ENCODE measurements at places on chromosomes 6 and 20.

- H3K4me1 ChIP-seq, result peaks cover 19% of the 10 kb centered on the region
- peaks cover 7% of the 10 kb centered on the region for H3K36me3 ChIP-seq
- peak overlapping the region; percentile 81 for H3K27ac ChIP-seq
These were observed 532 bp upstream of the PM20D2 start for GRCh38 chr6:89145091-89145955.

DNA sequence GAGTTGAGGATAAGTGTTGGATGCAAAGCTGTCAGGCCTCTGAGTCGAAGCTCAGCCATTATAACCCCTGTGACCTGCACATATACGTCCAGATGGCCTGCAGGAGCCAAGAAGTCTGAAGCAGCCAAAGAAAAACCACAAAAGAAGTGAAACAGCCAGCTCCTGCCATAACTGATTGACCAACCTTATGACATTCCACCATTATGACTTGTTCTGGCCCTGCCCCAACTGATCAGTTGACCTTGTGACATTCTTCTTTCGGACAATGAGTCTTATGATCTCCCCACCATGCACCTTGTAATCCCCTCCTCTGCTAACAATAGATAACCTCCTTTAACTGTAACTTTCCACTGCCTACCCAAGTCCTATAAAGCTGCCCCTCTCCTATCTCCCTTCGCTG, 133.7 kb upstream of the AGPAT4 start:
- no peaks in the 10 kb centered on the region for H3K36me3 ChIP-seq
- peaks cover 9% of the 10 kb centered on the region for H3K27me3 ChIP-seq
- H3K4me1 ChIP-seq, result no peaks in the 10 kb centered on the region
- no peak overlapping the region for H3K27ac ChIP-seq
- H3K4me3 ChIP-seq, result no peak overlapping the region
- DNase-seq, result no peak

DNA sequence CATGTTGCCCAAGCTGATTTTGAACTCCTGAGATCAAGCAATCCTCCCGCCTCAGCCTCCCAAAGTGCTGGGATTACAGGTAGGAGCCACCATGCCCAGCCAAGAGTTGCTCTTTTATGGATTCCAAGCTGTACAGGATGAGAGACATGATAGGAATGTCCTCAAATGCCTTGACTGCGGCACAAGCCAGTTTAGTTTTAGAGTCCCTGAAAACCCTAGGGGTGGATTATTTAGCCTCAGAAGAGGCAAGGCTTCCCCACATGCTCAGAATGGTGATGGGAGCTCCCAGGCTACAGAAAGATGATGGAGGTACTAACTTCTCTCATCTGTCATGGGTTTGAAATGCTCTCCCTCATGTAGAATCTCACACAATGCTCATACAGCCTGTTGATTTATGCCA, 280.5 kb upstream of the PRND start:
- H3K4me3 ChIP-seq, result no peak overlapping the region
- H3K27ac ChIP-seq, result no peak overlapping the region
- H3K27me3 ChIP-seq, result peaks cover 16% of the 10 kb centered on the region
- no peak for DNase-seq

DNA sequence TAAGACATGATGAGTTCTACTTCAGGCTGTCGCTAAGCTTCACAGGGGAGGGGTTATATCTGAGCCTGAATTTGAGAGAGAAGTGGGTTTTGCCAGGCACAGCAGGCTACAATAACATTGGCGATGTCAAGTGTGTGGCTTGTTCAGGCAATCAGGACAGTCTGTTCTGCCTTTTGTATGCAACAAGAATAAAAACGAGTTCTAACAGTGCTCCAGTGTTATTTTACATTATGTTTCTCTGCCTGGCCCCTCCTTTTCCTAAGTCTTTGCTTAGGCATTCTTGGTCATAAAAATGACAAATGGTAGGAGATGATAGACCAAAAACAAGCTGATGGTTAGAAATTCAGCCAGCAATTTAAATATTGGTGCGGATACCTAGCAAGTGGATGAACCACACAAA, 26.8 kb downstream of the PAQR8 start:
- no peak for DNase-seq
- peak overlapping the region; percentile 86 for H3K4me3 ChIP-seq
- H3K27me3 ChIP-seq, result no peaks in the 10 kb centered on the region
- peaks cover 51% of the 10 kb centered on the region for H3K4me1 ChIP-seq

GRCh38 chr20:3621111-3621510, 42.1 kb downstream of the GFRA4 start:
- peaks cover 16% of the 10 kb centered on the region for H3K4me1 ChIP-seq
- H3K36me3 ChIP-seq, result peaks cover 6% of the 10 kb centered on the region
- H3K4me3 ChIP-seq, result no peak overlapping the region
- H3K27me3 ChIP-seq, result no peaks in the 10 kb centered on the region

GRCh38 chr20:1912053-1912452, 16.8 kb downstream of the SIRPA start:
- H3K4me1 ChIP-seq, result peaks cover 8% of the 10 kb centered on the region
- H3K27ac ChIP-seq, result no peak overlapping the region
- no peak overlapping the region for H3K4me3 ChIP-seq
- peaks cover 33% of the 10 kb centered on the region for H3K27me3 ChIP-seq

DNA sequence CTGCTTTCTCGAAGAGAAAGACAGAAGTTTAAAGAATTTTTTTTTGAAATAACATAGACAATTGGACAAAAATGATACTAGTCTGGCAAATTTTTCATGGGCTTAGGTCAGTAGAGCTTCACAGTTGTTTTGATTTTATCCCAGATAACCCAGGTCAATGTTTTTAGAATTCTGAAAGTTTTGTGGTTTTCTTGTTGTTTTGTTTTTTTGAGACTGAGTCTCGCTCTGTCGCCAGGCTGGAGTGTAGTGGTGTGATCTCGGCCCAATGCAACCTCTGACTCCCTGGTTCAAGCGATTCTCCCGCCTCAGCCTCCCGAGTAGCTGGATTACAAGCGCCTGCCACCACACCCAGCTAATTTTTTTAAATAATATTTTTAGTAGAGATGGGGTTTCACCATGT, 22.8 kb downstream of the KIF13A start:
- H3K36me3 ChIP-seq, result no peaks in the 10 kb centered on the region
- H3K27me3 ChIP-seq, result peaks cover 31% of the 10 kb centered on the region
- no peak overlapping the region for H3K27ac ChIP-seq
- H3K4me3 ChIP-seq, result no peak overlapping the region

- H3K27ac ChIP-seq, result no peak overlapping the region
- peaks cover 5% of the 10 kb centered on the region for H3K4me1 ChIP-seq
- H3K27me3 ChIP-seq, result peaks cover 44% of the 10 kb centered on the region
- no peaks in the 10 kb centered on the region for H3K36me3 ChIP-seq
- no peak for DNase-seq
These were observed 139.9 kb downstream of the BMP7 start for GRCh38 chr20:57126481-57127092.

DNA sequence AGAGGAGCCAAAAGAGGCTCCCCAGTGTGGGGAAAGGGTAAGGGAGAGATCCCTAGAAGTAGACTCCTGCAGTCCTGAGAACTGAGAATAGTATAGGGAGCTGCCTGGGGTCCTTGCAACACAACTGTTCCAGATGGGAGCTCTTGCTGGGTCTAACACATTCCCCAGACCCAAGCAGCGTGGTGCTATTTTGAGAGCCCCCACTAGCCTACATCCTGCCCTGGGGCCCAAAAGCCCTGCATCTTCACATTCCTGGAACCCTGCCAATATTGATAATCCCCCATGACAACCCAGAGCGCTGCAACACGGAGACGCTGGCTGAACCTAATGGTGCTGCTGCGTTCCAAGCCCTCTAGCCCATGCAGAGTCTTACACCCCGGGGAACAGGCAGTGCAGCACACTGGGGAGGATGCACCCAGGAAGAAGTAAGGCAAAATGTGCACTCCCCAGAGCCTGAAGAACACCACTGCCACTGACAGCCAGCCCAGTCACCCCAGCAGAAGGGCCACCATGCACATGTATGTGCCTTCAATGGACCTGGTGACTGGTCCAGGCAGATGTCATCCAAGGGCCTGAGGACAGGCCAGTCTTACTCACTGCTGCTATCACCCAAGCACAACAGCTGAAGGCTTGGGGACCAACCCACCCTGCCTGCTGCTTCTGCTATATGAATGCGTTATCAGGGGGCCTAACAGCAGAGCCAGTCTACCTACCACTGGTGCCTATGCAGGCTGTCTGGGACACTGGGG, 7.0 kb upstream of the RNF217 start:
- no peaks in the 10 kb centered on the region for H3K36me3 ChIP-seq
- H3K4me3 ChIP-seq, result no peak overlapping the region
- no peak for DNase-seq

GRCh38 chr6:81693266-81693665, 59.2 kb downstream of the TENT5A start:
- H3K27ac ChIP-seq, result no peak overlapping the region
- no peak for DNase-seq
- H3K4me1 ChIP-seq, result no peaks in the 10 kb centered on the region
- H3K36me3 ChIP-seq, result no peaks in the 10 kb centered on the region
- no peak overlapping the region for H3K4me3 ChIP-seq

DNA sequence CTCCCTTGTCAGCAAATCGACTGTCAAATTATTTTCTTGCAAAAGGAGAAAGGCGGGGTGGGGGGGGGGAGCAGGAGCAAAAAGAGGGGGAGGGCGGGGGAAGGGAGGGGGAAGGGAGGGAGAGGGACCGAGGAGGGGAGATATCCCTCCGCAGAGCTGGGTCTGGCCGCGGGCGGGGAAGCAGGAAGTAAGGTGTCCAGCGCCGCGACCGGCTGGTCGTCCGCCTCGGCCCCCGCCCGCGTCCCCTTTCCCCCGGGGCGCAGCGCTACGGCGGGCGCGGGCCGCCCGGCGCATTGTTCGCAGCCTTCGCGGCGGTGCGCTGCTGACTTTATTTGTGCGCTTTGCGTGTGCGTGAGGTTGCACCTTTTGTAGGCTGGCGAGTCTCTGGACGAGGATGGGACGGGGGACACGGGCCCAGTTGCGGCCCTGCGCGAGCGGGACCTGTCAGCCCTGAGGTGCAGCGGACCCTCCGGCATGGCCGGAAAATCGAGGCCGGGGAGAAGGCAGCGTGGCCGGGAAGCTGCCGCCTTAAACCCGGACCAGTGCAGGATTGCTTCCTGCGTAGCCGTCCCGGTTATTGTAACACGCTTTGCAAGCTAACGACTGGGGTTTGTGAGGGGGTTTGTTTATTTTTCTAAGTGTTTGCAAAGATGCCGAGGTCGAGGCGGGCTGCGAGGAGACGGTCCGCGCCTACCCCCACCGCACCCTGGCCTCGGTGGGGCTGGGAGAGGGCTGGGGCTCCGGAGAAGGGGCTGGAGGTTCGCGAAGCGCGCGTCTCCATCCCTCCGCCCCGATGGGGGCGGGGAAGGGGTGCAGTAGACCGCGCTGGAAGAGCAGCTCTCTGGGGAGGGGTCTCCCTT, 675 bp upstream of the TRERF1 start:
- peak overlapping the region; percentile 100 for H3K4me3 ChIP-seq
- peak; percentile 30 for DNase-seq
- no peaks in the 10 kb centered on the region for H3K27me3 ChIP-seq
- peak overlapping the region; percentile 92 for H3K27ac ChIP-seq
- peaks cover 3% of the 10 kb centered on the region for H3K36me3 ChIP-seq
- H3K4me1 ChIP-seq, result peaks cover 37% of the 10 kb centered on the region

GRCh38 chr6:37623666-37624065, 74.0 kb downstream of the MDGA1 start:
- H3K4me3 ChIP-seq, result no peak overlapping the region
- H3K4me1 ChIP-seq, result peaks cover 30% of the 10 kb centered on the region
- H3K36me3 ChIP-seq, result peaks cover 2% of the 10 kb centered on the region
- H3K27me3 ChIP-seq, result peaks cover 15% of the 10 kb centered on the region
- DNase-seq, result no peak

DNA sequence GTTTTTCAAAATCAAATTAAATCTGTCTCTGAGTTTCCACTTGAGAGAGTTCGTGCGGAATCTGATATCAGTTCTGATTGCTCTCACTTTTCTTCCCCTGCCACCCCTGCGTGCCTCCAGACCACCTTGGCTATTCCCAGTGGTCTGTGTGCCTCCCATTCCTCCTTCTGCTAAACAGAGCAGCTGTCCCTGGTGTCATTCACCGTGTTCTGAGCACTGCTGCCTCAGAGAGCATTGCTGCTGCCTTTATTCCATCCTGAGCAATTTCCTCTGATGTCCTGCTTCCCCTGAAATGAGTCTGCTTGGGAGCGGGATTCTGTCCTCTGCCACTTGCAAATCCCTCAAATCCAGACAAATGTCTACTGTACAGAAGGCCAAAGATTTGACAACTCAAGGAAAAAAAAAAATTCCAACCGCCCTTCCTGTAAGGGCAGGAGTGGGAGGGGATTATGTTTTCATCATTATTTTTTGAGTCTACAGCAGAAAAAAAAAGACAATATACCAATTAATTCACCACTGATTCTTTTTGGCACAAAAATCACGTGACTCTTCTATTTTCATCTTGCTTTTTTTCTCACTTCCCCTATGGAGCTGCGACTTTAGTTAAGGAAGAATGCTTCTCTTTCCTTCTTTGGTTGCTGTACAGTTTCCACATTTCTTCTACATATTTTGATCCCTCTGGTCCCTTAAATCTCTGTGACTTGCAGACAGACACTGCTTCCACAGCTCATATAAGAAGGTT, 833.0 kb downstream of the EPHA7 start:
- H3K27me3 ChIP-seq, result no peaks in the 10 kb centered on the region
- no peak overlapping the region for H3K27ac ChIP-seq
- H3K4me1 ChIP-seq, result no peaks in the 10 kb centered on the region
- H3K36me3 ChIP-seq, result no peaks in the 10 kb centered on the region

DNA sequence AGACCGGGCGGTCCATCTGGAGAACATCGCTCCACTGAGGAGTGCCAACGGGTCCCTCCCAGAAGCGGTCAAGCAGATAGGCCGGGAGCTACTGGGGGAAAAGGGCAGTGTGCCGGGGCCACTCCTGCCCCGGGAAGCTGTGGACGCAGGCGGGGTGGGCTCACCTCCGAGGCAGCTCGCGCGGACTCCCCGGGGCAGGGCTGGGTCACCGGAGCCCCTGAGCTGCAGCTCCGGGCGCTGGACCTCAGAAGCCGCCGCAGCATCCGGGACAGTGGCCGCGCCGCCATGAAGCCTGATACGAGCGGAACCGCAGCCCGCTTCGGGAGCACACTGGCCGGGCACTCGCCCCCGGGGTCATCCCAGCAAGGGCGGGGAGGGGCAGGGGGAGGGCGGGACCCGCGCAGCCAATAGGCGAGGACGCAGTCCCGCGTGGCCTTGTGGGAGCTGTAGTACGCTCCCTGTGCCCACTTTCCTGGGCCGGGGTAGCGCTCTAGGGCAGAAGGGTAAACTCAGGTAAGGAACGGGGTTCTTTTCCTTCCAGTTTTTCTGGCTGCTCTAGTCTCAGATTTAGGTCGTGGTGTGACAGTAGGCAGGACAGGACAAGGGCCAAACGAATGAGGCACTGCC, at the start of gene MOCS1:
TSS of gene MOCS1 (minus strand) at position 332 of the 627 bp plus-strand sequence. CDS start at position 287, 45 bp downstream.
- peaks cover 32% of the 10 kb centered on the region for H3K27me3 ChIP-seq
- no peaks in the 10 kb centered on the region for H3K36me3 ChIP-seq
- H3K4me3 ChIP-seq, result peak within 1 kb of the TSS; percentile 71
- DNase-seq, result no peak
- H3K27ac ChIP-seq, result no peak within 1 kb of the TSS
- H3K4me1 ChIP-seq, result no peaks in the 10 kb centered on the region

GRCh38 chr6:72401865-72402264, 220.0 kb upstream of the KCNQ5 start:
- peaks cover 1% of the 10 kb centered on the region for H3K36me3 ChIP-seq
- no peak overlapping the region for H3K4me3 ChIP-seq
- peaks cover 16% of the 10 kb centered on the region for H3K27me3 ChIP-seq
- peaks cover 2% of the 10 kb centered on the region for H3K4me1 ChIP-seq
- no peak for DNase-seq

- no peak for DNase-seq
- no peaks in the 10 kb centered on the region for H3K27me3 ChIP-seq
- H3K4me3 ChIP-seq, result no peak overlapping the region
- peaks cover 6% of the 10 kb centered on the region for H3K4me1 ChIP-seq
- peaks cover 7% of the 10 kb centered on the region for H3K36me3 ChIP-seq
- H3K27ac ChIP-seq, result no peak overlapping the region
These were observed 52.2 kb downstream of the MYH7B start for GRCh38 chr20:35007891-35008290.
